ENCODE measurements at places on chromosomes 6 and 20. TPM values are rescaled to one million over a fixed set of nuclear protein-coding genes. Genes with fewer than 3 reads are reported as not detected.

GRCh38 chr6:106558364-106558763, 70.9 kb downstream of the RTN4IP1 start:
- H3K36me3 ChIP-seq, result no peaks in the 10 kb centered on the region
- H3K4me3 ChIP-seq, result no peak overlapping the region
- H3K27ac ChIP-seq, result no peak overlapping the region
- DNase-seq, result no peak
- H3K4me1 ChIP-seq, result peaks cover 2% of the 10 kb centered on the region
- no peaks in the 10 kb centered on the region for H3K27me3 ChIP-seq

DNA sequence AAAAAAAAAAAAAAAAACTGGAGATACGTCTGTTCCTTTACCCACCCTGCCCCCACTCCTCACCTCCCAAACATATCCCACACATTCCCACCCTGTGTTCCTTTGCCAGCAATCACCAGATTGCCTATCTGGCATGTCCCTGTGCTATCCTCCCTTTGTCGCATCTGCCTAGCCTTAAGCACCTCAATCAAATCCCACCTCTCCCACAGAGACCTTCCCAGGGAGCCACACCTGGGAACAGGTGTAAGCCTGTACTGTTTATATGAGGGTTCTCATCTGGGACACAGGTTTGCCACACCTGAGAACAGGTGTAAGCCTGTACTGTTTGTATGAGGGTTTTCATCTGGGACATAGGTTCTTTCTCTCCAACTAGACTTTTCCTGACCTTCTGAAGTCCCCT, 16.7 kb downstream of the WFDC3 start:
- H3K4me1 ChIP-seq, result peaks cover 21% of the 10 kb centered on the region
- DNase-seq, result no peak
- H3K27ac ChIP-seq, result no peak overlapping the region
- H3K4me3 ChIP-seq, result no peak overlapping the region

DNA sequence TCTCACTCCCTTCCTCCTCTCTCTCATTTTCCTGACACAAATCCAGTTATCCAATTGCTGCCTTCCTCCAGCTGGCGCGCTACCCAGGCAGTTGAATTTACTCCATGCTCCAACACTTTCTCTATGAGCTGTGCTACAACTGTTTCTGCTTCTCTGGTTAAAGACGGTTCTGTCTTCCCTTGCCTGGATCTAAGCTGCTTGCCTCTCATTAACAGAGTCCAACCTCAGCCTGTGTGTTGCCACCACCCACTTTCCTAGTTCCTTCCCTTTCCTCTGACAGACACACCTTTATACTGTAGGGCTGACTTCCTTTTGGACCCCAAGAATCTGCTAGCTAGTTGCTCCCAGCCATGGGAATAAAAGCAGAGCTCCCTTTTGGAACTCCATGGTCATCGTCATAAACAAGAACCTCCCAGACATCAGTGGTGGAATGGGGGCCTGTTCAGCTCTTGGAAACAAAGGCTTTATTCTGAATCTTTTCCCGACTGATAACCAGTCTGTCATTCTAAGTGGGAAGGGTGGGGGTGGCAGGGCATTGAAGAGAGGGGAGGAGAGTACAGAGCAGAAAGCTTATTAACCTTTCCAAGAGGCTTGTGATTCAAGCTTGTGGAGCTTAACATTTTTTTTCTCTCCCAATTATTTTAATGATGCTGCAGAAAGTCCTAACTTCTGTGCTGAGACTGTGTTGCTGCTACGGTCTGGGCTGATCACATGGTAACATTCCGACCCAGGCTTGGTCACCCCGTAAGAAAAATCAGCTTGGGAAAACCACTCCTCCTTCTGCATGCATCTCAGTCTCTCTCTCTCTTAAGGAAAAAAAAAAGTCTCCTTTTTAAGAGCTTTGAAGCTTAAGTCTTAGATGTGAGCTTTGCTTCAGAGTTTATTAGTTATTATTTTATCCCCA, 31.3 kb upstream of the BMP2 start:
- no peaks in the 10 kb centered on the region for H3K4me1 ChIP-seq
- no peaks in the 10 kb centered on the region for H3K36me3 ChIP-seq
- H3K27ac ChIP-seq, result no peak overlapping the region

- H3K36me3 ChIP-seq, result 0 out of 2 replicates have a peak, but pooled peaks cover 3% of the 10 kb centered on the region
- no peak overlapping the region for H3K4me3 ChIP-seq
- no peaks in the 10 kb centered on the region for H3K27me3 ChIP-seq
- no peaks in the 10 kb centered on the region for H3K4me1 ChIP-seq
- H3K27ac ChIP-seq, result no peak overlapping the region
Measured at GRCh38 chr6:108030211-108030610, 44.3 kb downstream of the OSTM1 start.

The MUCL3 gene
- total RNA-seq, result not detected

The MYCT1 gene
- total RNA-seq, result 1.1 TPM

DNA sequence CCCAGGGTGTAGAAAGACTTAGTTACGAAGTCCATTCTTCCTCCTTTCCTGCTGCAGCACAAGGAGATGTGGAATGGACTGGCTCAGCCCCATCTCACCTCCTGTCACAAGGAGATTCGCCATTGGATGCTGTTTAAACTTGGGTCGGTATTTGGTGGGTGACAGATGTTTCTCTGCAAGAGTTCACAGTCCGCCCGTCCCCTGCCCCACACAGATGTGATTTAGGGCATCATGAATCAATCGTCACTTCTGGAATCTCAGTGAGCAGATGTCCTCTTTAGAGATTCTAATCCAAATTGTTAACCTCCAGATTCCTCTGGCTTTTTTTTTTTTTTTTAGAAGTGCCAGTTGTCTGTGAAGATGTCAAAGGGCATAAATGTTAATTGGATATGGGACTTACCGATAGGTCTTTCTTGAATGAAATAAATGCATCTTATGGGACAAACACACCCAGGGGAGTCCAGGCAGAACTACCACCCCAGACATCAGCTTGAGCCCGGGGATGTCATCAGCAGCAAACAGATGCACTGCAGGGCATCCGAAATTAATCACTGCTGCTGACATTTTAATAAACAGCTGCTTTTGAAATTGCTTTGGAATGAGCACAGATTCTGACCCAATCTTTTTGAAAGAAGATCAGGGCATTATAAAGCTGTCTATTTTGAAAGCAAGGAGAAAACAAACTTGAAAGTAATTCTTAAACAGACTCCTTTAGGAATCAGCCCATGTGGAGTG, 117.6 kb upstream of the CDH4 start:
- H3K4me1 ChIP-seq, result no peaks in the 10 kb centered on the region
- no peak overlapping the region for H3K27ac ChIP-seq
- no peak overlapping the region for H3K4me3 ChIP-seq
- no peaks in the 10 kb centered on the region for H3K36me3 ChIP-seq

The TGM3 gene
- not detected for total RNA-seq

The GSTA2 gene
- total RNA-seq, result not detected

The OR2J3 gene
- not detected for total RNA-seq

The DEF6 gene
- total RNA-seq, result 2.5 TPM

GRCh38 chr6:45922728-45923351, 92.8 kb downstream of the CLIC5 start:
- H3K36me3 ChIP-seq, result no peaks in the 10 kb centered on the region
- no peak overlapping the region for H3K4me3 ChIP-seq
- H3K27me3 ChIP-seq, result peaks cover 4% of the 10 kb centered on the region

The TINAG gene
- total RNA-seq, result not detected

DNA sequence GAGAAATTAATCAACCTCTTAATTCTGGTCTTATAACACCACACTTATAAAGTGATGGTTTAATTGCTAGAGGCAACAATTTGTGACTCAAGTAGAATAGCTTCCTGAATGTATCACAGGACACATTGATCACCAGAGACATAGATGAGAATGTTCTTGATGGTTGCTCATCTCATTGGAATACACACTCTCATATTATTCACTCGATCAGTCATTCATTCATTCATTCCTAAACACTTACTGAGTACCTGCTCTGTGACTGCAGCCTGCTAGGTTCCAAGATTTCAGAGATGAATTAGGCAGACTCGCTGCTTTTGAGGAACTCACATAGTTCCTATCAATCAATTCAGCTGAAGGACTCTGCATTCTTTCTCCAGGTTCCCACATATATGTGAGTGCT, 365.1 kb upstream of the SOX4 start:
- H3K4me1 ChIP-seq, result peaks cover 6% of the 10 kb centered on the region
- no peak overlapping the region for H3K4me3 ChIP-seq
- DNase-seq, result peak; percentile 47

DNA sequence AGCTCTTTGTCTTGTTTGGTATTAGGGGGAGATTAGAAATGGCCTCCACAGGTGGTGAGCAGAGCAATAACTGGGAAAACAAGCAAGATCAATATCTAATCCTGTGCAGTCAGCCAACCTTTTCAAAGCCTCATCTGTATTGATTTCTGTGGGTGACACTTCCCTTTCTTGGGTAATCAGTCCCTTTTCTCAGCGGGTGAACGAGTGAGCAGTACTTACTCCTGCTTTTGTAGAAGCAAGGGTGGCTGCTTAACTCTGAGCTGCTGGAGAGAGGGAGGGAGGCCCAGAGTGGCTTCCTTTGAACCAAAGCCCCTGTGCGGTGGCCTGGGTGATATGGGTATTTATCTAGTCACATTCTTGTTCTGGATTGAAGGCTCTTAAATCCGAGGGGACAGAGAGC, 254.8 kb upstream of the CHD6 start:
- H3K4me1 ChIP-seq, result no peaks in the 10 kb centered on the region
- no peak overlapping the region for H3K4me3 ChIP-seq
- no peaks in the 10 kb centered on the region for H3K36me3 ChIP-seq
- DNase-seq, result no peak
- H3K27ac ChIP-seq, result no peak overlapping the region

The UNC5CL gene
- total RNA-seq, result not detected

The SENP6 gene
- 48.3 TPM for total RNA-seq

The KCNK16 gene
- total RNA-seq, result not detected

- no peak for DNase-seq
- H3K27me3 ChIP-seq, result no peaks in the 10 kb centered on the region
- H3K27ac ChIP-seq, result no peak overlapping the region
- no peaks in the 10 kb centered on the region for H3K36me3 ChIP-seq
- no peak overlapping the region for H3K4me3 ChIP-seq
- no peaks in the 10 kb centered on the region for H3K4me1 ChIP-seq
Measured at GRCh38 chr20:54056762-54057639, 13.4 kb downstream of the BCAS1 start.

The KIFC1 gene
- 33.9 TPM for total RNA-seq

- no peaks in the 10 kb centered on the region for H3K36me3 ChIP-seq
- peak; percentile 16 for DNase-seq
- no peak overlapping the region for H3K27ac ChIP-seq
- H3K27me3 ChIP-seq, result no peaks in the 10 kb centered on the region
- H3K4me3 ChIP-seq, result no peak overlapping the region
- no peaks in the 10 kb centered on the region for H3K4me1 ChIP-seq
Measured at GRCh38 chr6:54697424-54697823, 149.1 kb upstream of the FAM83B start.

GRCh38 chr20:23151008-23151703, 65.0 kb upstream of the CD93 start:
- H3K4me3 ChIP-seq, result no peak overlapping the region
- H3K36me3 ChIP-seq, result no peaks in the 10 kb centered on the region
- no peaks in the 10 kb centered on the region for H3K27me3 ChIP-seq
- no peak overlapping the region for H3K27ac ChIP-seq
- H3K4me1 ChIP-seq, result peaks cover 38% of the 10 kb centered on the region

GRCh38 chr20:50141811-50142561, 11.5 kb downstream of the PEDS1 start:
- peaks cover 28% of the 10 kb centered on the region for H3K4me1 ChIP-seq
- H3K27me3 ChIP-seq, result no peaks in the 10 kb centered on the region
- peaks cover 55% of the 10 kb centered on the region for H3K36me3 ChIP-seq
- no peak for DNase-seq
- no peak overlapping the region for H3K4me3 ChIP-seq
- H3K27ac ChIP-seq, result no peak overlapping the region

The ALDH8A1 gene
- total RNA-seq, result under 0.01 TPM

DNA sequence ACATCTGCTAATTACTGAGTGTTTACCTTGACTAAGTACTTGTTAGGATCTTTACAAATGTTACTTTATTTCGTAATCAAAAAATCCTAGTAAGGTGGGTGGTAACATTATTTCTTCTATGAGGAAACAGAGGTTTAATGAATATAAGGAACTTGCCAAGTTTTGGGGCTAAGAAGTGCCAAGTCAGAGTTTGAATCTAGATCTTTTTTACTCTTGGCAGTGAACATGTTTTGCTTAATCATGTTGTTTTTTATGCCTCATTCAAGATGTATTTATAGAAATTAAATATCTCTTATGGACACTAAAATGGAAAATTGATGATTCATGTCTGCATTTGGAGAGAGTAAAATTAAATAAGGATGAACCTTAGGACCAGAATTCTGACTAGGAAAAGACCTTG, 393.7 kb downstream of the UTRN start:
- DNase-seq, result peak; percentile 53
- no peak overlapping the region for H3K27ac ChIP-seq
- H3K36me3 ChIP-seq, result no peaks in the 10 kb centered on the region
- no peaks in the 10 kb centered on the region for H3K27me3 ChIP-seq
- H3K4me1 ChIP-seq, result peaks cover 4% of the 10 kb centered on the region

The MOXD1 gene
- total RNA-seq, result 10.6 TPM

DNA sequence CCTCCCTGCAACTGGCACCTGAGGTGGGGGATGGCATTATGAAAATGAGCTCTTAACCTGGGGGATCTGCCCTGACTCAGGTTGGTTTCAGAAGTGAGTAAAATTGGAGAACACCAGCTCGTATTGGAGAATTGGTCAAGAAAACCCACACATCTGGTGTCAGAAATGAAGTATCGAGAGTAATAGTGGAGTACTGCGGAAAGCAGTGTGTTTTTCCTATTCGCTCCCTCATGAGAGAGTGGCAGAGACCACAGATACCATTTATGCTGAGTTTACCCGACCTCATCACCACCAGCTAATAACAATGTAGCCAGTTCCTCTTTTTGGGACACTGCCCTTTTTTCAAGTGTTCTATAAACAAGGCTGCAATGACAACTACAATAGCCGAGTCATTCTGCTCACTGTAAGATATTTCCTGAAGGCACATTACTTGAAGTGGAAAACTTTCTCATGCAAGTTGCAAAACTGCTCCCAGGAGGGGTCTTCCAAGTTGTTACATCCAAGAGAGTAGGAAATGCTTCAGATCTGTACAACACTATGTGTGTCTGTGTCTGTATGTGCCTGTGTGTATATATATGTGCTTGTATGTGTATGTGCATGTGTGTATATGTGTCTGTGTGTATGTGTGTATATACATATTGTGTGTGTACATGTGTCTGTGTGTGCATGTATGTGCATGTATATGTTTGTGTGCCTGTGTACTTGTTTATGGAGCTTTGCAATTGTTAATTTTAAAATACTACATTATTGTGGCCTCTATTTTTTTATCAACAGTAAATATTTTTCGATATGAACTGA, 106.0 kb upstream of the CST7 start:
- H3K4me1 ChIP-seq, result peaks cover 3% of the 10 kb centered on the region
- H3K4me3 ChIP-seq, result no peak overlapping the region
- peaks cover 3% of the 10 kb centered on the region for H3K27me3 ChIP-seq
